ENCODE measurements at places on chromosomes 4 and X.
A peak's percentile ranks its signal among the peaks of the same experiment; 100 is the strongest.

DNA sequence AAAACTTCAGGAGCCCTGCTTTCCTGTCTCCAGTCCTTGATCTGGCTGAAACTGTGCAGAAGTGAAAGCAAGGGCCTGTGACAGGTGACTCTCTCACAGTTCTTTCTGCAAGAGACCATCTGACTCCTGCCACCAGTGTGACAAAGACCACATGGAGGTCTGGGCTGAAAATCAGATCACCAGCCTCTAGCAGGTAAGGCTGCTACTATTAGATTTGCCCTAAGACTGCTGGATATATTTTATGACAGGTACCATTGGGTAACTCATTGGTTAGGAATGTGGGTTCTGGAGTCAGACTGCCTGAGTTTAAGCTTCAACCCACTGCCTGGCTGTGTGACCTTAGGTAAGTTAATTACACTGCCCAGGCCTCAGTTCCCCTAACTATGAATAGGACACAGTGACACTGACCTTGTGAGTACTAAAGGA is 163.3 kb upstream of the SLC7A11 start:
- DNase-seq = no peak

DNA sequence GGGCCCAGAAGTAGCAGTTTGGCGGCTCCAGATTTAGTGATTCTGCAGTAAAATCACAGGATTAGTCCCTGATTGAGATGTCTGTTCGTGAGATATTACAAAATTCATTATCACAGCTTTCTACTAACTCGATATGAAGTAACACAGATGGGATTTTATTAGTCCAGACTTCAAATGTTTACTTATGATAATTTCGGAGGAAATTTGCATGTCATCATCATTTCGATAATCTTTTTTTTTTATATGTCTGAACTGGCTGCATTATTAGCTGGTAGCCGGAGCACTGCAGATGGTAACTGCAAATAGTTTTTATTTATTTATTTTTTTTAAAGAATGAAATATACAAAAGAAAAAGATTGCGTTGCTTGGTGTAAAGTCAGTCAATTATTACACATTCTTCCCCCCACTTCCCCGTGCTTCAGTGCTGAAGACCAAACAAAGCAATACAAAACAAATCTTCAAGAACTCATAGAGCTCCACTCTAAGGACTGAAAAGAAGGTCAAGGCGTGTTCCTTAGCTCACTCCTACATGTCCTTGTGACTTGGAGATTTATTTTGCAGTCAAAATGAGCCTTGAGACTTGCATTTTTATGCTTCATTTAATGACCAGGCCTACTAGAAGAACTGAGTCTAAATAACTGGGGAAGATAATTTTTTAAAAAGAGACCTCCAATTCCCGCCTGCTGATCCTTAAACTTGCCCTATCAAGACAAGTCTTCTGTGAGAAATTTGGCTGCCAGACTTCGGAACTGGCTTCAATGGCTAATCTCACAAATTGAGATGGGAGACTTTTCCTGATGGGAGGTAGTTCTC is 11.7 kb upstream of the PITX2 start:
- no peak for DNase-seq

GRCh38 chrX:110322603-110323002 is 4.7 kb upstream of the AMMECR1 start:
- no peak for DNase-seq

- DNase-seq = no peak
Observed at GRCh38 chr4:185335579-185335978, 60.1 kb downstream of the LRP2BP start.

DNA sequence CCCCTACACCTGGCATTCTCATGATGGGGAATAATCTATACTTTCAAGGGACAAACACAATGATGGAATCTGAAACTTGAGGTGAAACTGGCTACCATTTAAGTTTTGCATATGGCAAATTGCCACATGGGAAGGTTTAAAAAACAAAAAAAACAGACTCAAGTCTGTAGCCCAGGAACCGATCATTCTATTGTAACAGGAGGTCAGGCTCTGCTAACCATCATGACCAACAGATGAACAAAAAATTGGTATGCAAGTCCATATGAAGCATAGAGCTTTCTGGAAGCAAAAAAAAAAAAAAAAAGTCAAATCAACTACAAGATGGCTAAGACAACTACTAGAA is 594.3 kb upstream of the DIPK2B start:
- DNase-seq = no peak

GRCh38 chr4:76931087-76931486 is 18.5 kb upstream of the SEPTIN11 start:
- DNase-seq = no peak

GRCh38 chrX:136251041-136251991 is at the start of gene MAP7D3:
TSS of gene MAP7D3 (minus strand) at chrX:136251400. CDS start at chrX:136251358, 42 bp downstream.
- DNase-seq = peak; percentile 13

- DNase-seq = no peak
Observed at GRCh38 chr4:108881190-108881589, 118.3 kb upstream of the ETNPPL start.

DNA sequence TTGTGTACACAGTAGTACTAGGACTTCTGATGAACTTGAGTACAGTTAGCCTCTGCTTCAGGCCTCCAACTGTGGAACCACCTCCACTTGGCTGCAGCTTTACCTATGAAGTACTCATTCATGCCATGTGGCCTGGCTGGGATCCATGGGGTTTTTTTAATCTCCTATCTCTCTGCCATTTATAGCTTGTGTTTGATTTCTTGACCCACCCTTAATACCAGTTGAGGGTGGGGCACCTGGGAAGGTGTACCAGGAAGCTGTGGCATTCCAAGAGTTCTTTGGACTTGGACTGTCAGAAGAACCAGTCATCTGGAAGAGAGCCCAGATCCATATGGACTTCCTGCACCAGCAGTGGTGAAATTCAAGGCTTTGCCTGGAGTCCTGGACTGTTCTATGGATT is 230.1 kb downstream of the SHROOM3 start:
- DNase-seq = no peak

GRCh38 chrX:74514384-74514783 is 93.1 kb downstream of the SLC16A2 start:
- DNase-seq = no peak

- DNase-seq = no peak
Observed at GRCh38 chr4:123699880-123700771, 303.5 kb downstream of the SPRY1 start.

DNA sequence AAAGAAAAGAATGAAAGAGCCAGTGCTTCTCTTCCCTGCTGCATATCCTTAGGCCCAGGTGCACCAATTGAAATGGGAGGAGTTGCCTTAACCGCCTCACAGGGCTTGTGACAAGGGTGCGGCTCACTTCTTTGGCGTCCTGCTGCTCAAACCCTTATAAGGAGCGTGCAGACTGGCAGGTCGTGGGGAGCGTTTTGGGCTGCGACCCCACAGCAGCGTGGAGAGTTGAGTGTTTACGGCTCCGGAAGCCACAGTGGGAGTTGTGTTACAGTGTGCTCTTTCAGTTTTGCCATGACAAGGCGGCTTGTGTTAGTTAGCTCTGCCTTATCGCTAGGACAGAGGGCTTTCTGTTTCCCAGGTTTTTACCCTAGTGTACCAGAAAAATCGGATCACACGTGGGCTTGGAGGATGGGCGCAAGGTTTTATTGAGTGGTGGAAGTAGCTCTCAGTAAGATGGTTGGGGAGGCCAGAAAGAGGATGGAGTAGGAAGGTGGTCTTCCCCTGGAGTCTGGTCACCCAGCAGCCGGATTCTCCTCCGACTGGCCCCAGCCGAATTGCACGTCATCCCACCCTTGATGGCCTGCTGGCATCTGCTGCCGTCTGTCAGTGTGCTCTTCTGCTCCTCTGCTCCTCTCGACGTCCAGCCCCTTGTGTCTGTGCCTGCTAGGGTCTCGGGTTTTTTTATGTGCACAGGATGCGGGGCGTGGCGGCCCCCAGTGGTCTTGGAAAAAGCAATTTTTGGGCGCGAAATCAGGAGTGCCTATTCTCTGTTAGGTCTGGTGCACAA is 718.9 kb downstream of the ARAP2 start:
- no peak for DNase-seq

DNA sequence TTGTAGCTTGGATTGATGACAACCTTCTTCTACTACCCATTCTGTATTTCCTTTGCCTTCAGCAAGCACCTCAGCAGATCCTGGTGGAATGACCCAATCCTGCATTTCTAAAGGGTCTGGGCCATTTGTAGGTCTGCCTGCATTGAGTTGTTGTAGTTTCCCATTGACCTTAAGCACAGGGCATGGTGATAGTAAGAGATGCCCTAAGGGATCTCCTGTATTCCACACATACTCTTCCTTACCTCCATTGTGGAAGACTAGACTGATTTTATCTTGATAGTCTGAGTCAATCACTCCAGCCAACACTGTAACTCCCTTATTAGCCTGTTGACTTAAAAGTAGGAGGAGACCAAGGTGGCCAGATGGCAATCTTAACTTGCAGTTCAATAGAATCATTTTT is 184.5 kb downstream of the GRIA2 start:
- DNase-seq = no peak

DNA sequence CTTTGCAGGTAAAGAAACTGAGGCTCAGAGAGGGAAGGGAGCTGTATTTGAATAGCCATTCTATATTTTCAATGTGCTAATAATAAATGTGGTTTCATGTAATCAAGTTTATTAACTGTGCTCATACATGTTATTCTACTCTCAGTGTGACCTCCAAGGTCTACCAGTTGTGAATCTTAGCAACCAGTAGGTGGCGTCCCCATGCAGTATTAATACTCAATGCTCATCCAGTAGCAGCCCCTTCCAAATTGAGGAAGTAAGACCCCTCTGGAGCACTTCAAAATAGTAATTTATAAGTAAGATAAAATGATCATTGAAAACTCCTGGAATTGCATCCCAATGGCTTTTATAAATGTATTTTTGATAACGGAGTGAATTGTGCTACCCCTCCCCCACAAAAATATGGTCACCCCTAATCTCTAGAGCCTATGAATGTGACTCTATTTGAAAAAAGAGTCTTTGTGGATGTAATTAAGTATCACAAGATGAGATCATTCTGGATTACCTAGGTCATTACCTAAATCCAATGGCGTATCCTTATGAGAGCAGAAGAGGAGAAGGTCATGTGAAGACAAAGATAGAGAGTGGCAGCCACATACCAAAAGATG is 20.4 kb upstream of the SEPSECS start:
- DNase-seq = peak; percentile 42

GRCh38 chr4:106615410-106615945 is 246.9 kb upstream of the GIMD1 start:
- no peak for DNase-seq

DNA sequence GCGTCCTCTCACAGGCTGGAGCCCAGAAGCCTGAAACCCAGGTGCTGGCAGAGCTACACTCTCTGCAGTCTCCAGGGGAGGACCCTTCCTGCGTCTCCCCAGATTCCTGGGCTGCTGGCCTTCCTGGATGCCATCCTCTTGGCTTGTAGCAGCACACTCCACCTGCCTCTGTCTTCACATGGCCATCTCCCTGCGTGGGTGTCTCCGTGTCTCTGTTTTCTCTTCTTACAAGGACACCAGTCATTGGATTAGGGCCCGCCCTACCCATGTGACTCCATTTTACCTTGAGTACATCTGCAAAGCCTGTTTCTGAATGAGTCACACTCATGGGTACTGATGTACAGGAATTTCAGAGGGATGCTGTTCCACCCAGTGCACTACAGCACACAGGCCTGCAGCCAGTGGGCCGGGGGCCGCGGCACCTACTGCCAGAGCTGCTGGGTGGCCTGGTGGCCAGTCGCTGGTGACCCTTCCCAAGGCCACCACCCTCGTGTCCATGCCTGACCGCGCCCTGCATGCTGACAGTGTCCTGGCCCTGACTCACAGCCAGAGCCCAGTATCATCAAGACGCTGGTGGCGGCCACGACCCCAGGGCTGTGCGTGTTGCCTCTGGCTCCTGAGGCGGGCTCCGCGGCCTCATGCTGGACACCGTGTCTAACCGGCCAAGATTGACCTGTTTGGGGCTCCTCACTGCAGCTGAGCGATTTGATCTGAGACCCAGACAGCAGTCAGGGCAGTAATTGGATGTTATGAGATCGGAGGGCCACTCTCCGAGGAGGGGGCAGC is 63.6 kb upstream of the NKX1-1 start:
- DNase-seq = no peak

DNA sequence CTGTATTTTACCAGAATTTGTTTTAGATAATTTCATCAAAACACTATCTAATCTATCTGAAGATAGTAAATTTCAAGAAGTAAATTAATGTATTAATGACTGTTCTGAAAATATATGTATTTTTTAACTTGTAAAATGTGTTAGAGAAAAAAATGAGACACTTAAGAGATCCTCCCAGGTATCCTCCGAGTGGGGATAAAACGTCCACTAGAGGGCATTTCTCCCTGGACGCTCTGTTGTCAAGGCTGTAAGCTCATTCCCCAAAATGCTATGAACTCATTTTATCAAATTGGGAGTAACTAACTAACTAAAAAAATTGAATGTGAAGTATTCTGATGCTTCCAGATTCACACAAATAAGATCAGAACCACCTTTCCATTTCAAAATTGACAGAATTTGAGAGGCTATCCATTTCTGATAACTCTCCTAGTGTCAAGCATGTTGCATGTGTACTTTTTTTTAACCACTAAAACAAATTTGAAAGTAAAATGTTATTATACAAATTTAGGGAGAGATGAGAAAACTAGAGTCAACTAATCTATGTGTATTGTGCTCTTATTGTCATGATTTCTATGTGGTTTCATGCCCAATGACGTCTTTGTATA is 337.3 kb upstream of the HS3ST1 start:
- DNase-seq = peak; percentile 5

DNA sequence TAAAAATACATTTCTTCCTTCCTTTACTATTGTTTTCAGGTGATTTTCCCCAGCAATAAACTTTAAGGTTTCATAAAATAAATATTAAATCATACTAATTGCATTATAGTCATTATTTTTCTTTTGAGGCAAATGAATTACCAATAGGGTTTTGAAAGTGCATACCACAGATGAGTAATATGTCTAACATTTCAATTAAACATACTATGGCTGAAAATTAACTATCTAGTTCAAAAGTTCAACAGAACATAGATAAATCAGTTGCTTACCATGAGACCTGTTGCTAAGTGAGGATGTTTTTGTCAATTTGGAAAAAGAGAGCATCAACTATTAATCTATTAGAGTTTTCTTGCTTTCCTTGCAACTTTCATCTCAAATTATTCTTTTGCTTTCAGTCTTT is 35.0 kb downstream of the NPY5R start:
- DNase-seq = no peak

DNA sequence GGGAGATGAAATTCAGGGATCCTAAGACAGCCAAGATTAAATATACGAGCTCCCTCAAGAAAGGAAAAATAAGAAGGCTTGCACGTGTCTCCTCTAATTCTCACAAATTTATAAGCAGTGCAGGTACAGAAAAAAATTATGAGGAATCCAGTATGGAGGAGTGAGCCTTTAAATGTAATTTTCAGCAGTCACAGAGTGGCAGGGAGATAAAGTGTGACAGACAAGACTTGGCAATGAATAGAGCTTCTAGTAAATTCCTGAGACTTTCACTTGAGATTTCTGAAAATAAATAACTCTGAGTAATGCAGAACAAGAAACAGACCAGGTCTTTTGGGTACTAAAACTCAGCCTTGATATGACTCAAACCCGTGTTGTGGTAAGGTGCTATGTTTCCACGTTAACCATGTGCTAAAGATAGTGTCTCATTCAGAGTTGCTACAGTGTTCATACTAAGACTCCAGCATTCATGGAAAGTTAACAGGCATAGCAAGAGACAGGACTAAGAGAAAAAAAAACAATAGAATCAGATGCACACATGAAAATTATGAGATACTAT is 119.8 kb downstream of the SPOCK3 start:
- DNase-seq = no peak
